ENCODE measurements at places on chromosomes 5 and 9.

DNA sequence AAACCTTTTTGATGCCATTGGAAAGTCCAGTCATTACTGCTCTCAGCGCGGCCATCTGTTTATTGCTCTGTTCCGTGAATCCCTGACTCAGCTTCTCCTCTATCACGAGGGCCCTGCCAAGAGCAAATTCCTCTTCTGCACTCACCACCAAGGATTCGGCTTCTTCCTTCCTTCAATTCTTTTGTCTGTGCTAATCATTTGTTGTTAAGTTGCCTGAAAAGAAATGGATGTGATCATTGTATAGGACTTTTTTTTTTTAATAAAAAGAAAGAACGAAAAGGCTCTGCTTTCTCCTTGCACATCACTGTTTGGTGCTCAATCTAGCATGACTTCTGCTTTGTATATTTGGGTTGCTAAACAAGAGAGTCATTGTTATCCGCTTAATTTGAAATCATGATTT lies 128.7 kb upstream of the PIK3R1 start:
- no peak for DNase-seq

DNA sequence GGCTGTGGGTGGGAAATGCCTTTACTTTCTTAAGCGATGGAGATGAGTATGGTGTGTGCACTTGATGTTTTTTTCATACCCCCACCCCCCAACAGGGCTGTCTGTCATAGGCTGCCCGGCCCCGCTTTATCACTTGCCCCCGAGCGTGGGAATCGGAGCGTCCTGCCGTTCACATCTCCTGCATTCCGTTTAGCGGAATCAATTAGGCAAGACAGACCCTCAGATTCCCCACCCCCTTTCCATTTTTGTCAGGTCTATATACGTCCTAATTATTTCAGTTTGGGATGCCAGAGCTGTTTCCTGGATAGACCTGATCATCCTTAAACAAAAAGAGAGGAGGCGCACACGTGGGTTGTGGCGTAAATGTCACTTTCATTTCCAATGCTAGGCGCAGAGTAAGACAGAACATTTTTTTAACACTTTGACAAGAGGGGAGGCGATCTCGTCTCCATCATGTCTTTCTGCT lies 217.2 kb downstream of the MEF2C start:
- DNase-seq: peak; percentile 76

GRCh38 chr9:99773468-99774138 lies 48.1 kb upstream of the NR4A3 start:
- no peak for DNase-seq

- no peak for DNase-seq
Measured at GRCh38 chr5:109718216-109718615, 28.5 kb downstream of the MAN2A1 start.

DNA sequence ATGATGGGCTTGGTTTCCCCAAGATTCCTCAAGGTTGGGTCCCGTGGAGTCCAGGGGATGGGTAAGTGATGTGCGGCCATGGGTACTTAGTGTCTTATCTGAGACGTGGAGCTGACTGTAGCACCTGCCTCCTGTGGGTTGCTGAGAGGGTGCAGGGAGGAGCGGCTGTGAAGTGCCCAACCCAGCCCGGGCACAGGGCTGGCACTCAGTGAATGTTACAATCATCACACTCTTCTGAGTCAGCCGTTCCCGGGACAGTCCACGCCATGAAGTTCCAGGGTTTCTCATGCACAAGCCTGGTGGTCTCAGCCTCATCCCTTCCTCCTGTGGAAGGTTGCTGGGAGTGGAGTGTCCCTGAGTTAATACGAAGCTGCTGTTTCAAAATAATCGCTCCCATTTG lies 29.1 kb downstream of the NTNG2 start:
- no peak for DNase-seq

DNA sequence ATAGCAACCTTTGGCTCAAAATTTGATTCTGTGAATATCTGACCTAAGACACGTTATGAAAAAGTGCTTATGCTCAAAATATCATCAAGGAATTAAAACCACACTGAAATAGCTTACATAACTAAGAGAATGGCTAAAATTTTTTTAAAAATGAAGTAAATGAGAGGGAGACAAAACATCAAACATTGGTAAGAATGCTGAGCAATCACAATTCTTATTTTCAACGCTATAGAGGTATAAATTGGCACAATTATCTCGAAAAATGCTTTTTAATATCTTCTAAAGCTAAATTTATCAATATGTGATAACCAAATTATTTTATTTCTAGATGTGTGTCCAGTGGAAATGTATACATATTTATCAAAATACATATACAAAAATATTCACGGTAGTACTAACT lies 381.3 kb downstream of the ANXA1 start:
- DNase-seq: no peak

GRCh38 chr5:158658446-158659230 lies 441.1 kb downstream of the EBF1 start:
- no peak for DNase-seq

DNA sequence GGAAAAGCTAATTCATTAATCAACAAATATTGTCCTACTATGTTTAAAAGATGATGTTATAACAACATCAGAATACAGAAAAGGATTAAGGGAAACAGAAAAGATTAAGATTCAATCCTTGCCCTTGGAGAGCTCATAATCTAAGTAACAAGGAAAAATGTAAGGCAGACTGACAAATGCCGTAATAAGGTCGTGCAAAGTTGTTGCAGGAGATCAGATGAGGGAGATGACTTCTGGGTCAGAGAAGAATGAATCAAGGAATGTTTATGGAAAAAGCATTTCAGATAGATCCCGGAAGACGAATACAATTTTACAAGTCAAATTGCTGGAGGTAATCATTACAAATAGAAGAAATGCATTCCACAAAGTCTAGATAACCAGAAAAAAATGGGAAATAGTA lies 6.4 kb downstream of the ADAMTS6 start:
- DNase-seq: no peak

DNA sequence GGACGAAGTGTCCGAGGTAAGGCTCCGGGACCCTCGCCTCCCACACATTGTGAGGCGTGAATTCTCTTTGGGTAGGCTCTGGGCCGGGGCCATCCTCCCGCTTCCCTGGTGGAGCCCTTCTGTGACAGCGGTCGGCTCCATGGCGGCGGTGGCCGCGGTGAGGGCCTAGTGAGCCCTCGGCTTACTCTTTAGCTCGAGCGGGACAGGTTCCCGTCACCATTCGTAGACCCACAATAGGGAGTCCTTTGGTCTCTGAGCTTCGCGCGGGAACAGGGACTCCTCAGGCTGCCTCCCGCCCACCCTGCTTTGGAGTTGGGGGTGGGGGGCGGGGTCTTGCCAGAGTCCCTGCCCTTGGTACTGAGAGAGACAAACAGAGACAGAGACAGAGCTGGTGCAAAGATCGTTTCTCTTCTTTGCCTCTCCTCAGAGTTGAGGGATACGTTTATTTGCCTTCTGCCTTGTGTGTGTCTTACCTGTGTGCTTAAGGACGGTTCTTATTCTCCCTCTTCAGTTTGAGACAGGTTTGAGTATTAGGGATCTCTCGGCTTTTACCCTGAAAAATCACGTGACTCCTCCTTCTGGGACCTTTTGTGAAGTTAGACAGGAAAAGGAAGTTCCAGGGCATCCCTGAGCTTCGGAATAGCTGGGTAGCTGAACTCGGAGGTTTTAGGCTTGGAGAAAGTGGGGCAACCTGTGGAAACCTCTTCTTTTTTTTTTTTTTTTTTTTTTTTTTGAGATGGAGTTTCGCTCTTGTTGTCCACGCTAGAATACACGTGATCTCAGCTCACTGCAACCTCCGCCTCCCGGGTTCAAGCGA lies 833 bp downstream of the ANKHD1 start:
- DNase-seq: peak; percentile 90

DNA sequence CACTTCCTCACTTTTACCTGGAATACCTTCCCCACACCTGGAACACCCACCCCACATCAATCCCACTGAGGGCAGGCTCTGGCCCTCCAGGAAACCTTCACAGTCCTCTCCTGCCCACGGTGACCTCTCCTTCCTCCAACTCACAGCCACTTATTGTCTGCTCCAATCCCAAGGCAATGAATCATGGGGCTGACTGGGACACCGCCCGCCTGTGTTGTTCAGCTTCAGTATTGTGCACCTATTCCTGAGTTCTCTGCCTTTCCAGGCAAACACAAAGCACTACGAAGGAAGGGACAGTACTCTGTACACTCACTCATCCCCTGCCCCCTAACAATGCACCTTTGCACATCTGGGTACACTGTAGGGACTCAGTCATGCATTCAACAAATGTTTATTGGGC lies 7.3 kb downstream of the PCDH1 start:
- DNase-seq: peak; percentile 57

DNA sequence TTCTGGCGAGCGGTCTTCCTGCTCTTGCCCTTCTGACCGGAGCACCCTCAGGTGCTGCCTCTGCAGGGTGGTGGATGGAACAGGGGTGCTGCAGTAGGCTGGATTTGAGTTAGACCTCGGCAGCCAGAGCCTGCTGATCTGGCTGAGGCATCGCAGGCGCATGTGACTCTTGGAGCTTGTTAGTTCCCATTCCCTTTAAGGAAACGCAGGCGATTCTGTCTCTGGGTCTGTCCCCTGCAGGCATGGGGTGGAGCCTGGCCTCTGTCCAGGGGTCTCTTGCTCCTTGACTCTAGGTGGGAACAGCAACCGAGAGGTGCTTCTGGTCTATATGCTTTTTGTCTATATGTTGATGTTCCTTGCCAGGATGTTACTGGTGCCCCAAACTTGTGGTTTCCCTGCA lies 3.1 kb downstream of the WNK2 start:
- no peak for DNase-seq

DNA sequence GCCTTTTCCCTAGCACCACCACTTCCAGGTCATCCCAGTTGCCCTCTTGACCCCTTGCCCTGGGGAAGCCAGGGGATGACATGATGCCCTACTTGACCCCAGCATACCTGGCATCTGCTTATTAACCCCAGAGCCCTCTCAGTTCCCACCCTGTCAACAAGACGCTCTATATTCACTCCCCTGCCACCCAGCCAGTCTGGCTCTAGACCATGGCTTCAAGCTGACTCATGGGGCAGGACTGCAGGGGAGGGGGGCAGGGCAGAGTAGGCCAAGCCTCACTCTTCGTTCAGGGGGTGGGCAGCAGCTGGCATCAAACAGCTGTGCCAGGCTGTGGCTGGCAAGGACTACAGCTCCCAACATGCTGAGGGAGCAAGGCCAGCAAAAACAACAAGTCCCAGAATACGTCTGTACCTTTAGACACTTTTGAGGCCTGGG lies 5.3 kb downstream of the ATOSB start:
- DNase-seq: peak; percentile 72

DNA sequence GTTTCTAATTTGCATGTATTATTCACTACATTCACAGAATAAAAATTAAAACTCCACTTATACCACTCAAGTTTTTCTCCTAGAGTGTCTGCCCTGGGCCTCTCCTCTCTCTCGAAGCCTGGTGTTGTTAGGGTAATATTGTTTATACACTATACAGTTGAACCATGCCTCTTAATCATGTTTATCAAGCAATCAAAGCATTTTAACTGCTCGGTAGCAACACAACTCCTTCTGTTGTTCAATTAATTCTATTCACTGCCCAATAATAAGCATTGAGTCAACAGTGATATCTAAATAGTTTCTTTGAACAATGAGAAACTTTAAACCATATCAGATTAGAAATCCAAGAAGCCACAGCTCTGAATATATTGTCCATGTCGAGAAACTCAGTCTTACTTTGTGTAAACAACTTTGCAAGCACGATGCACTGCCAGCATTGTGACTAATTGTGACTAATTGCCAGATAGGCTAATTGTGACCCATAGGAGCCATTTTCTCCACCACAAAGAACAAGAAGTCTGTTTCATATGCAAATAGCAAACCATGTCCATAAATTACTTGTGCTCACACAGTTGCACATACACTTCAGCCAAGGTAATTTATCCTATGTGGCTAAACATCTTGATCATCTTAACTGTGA lies at the start of gene DNAH5:
Gene DNAH5, minus strand, starts transcription at position 129 of the 640 bp plus-strand sequence. CDS start 250 bp downstream, outside the sequence.
- DNase-seq: no peak

GRCh38 chr5:174386306-174386705 lies 338.1 kb upstream of the MSX2 start:
- no peak for DNase-seq

DNA sequence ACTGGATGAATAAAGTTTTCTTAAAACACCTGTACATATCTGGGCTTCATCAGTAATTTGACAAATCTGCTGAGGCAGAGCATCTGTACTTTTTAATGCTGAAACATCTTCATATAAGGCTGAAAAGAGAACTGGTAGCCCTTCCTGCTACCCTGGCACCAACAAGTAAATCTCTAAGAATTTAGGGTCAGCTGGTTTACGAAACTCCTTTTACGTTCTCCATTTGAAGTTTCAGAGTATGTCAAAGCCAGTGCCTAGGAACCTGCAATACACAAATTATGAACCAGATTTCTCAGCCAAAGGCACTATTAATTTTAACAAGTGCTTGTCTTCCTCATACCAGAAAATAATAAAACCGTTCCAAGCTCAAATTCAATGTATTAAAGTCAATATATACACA lies 3.8 kb downstream of the ZFAND5 start:
- DNase-seq: no peak

- no peak for DNase-seq
Measured at GRCh38 chr5:113510836-113511451, 2.5 kb upstream of the YTHDC2 start.

- DNase-seq: no peak
Measured at GRCh38 chr9:3887786-3888496, 362.1 kb upstream of the RFX3 start.

- DNase-seq: no peak
Measured at GRCh38 chr5:52356311-52356918, 431.3 kb upstream of the ITGA1 start.

GRCh38 chr5:110105692-110106091 lies 416.0 kb downstream of the MAN2A1 start:
- DNase-seq: no peak

DNA sequence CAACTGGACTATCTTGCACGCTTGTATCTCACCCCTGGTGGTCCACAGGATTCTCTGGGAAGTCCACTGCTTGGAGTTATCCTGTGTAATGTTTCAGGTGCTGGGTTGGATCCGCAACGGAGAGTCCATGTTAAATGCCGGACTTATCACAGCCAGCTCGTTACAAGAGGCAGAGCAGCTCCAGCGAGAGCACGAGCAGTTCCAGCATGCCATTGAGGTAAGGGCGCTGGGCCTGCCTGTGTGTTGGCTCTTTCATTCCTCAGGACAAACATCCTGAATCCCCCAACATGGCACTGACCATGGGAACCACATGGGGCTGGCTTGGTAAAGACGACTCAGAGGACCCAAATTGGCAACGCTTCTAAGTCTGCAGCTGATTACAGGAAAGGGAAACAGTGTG lies 214.8 kb upstream of the OTULINL start:
- DNase-seq: no peak

DNA sequence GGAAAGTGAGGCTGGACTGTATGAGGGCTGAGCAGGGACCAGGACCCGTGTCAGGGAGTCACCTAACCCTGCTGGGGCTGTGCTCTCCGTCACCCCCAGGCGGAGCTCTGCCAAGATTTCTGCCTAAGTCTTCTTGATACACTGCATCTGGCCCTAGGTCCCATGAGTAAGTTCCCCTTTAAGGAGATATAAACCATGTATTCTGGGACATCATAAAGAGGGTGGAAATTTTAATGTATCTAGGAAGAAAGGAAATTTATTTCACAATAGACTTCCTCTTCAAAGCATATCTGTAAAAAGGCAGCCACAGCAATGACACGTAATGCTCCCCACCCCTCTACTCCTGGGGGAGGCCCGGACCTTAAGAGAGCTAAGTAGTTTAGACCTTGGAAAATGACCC lies 183.4 kb downstream of the FBXL7 start:
- DNase-seq: peak; percentile 77
